Activated CD4-positive, alpha-beta T cell treated with anti-CD3 and anti-CD28 coated beads, Interleukin-2, amount 10 ng/mL, durations not matched to agents 24 days and 14 days (primary cell): ENCODE measurements at places on chromosomes 6 and 20. TPM values are rescaled to one million over a fixed set of nuclear protein-coding genes. Genes with fewer than 3 reads are reported as not detected.
A peak's percentile ranks its signal among the peaks of the same experiment; 100 is the strongest.

DNA sequence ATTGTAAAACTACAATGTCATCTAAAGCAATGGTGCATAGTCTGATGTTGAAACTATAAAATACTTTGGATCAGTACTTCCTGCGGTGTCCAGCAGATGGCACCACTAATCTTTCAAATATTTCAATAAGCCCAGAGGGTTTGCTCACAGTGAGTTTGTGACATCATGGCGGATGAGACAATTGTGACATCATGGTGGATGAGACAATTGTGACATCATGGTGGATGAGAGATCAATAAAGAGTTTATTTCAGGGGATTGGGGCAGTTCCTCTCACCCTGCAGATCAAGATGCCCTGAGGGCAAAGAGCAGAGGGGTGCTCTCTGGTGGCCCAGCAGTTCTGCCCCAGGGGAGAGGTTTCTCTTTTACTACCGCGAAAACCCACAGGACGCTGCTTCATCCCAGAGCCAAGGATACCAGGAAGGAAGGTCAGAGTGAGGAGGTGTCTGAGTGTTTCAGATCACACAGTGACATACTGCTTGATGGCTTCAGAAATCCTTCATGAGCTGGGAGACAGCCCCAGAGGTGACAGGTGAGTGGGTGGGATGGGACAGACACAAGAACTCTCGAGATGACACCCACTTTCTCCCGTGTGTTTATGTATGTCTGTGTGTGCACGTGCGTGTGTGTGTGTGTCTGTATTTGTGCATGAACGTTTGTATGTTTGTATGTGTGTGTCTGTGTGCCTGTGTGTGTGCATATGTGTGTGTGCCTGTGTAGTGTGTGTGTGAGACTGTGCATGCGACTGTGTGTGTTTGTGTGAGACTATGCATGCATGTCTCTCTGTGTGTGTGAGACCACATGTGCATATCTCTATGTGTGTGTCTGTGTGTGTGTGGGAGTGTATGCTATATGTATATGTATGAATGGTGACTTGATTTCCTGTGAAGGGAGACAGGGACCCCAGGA lies 7.3 kb upstream of the ULBP2 start:
- H3K27ac ChIP-seq: no peak overlapping the region
- H3K4me3 ChIP-seq: no peak overlapping the region
- H3K4me1 ChIP-seq: peaks cover 25% of the 10 kb centered on the region
- peaks cover 88% of the 10 kb centered on the region for H3K27me3 ChIP-seq
- DNase-seq: peak; percentile 92

The PLAGL1 gene
- 14.6 and 19.8 TPM in 2 replicates for total RNA-seq

The PPP1R14C gene
- 0.19 and 0.21 TPM in 2 replicates for total RNA-seq

DNA sequence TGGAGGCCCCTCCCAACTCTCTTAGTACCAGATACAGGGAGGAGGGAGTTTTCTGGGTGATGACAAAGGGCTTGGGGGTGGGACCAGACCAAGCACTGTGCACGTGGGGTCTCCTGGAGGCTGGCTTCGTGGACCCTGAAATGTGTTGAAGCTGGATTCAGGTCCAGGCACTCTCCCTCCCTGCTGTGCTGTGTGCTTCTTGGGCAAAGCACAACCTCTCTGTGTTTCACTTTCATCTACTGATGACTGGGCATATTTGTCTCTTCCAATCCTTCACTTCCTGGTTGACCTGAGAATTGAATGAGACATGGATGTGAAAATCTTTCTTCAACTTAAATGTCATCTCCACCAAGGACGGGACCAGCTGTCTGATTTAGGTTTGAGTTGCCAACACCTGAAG lies 14.5 kb upstream of the MLN start:
- no peak overlapping the region for H3K4me3 ChIP-seq
- no peak overlapping the region for H3K27ac ChIP-seq

The PDE7B gene
- 15.4 and 16.0 TPM in 2 replicates for total RNA-seq

GRCh38 chr6:14475306-14475705 lies 357.7 kb downstream of the CD83 start:
- peaks cover 8% of the 10 kb centered on the region for H3K4me1 ChIP-seq
- no peak overlapping the region for H3K4me3 ChIP-seq
- peak; percentile 12 for DNase-seq
- no peak overlapping the region for H3K27ac ChIP-seq

DNA sequence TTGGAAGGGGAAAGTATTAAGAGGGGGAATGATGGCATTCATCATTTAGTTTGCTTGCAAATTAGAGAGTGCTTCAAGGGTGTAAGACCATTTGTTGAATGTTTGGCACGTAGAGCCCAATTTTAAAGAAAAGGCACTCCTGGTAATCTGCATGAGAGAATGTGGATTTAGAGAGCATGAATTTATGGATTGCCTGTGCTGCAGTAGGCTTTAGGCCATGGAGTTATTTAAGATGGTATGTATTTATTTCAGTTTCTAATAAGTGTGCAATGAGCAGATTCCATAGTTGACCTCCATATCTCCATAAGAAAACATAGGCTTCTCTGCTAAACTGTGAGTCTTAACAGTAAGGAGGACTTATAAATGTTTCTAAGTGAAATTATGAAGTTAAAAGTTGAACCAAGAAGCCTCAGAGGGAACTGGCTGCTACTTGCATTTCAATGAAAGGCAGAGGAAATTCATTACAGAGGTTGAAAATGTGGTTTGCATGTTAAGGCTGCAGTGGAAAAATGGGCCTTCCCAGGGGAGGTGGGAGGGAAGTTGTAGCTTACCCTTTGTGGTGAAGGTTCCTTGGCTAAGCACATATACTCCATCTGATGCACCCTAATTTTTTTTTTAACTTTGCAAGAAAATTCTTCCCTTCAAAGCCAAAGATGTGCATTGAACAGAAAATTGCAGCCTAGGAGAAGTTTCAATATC lies 134.2 kb downstream of the CARMIL1 start:
- peaks cover 4% of the 10 kb centered on the region for H3K27me3 ChIP-seq
- no peak for DNase-seq
- peaks cover 28% of the 10 kb centered on the region for H3K4me1 ChIP-seq
- no peak overlapping the region for H3K4me3 ChIP-seq
- peaks cover 1% of the 10 kb centered on the region for H3K36me3 ChIP-seq

GRCh38 chr6:21970569-21971300 lies 326.1 kb downstream of the PRL start:
- no peaks in the 10 kb centered on the region for H3K4me1 ChIP-seq
- no peak for DNase-seq
- peaks cover 3% of the 10 kb centered on the region for H3K27me3 ChIP-seq
- H3K36me3 ChIP-seq: no peaks in the 10 kb centered on the region
- no peak overlapping the region for H3K4me3 ChIP-seq
- H3K27ac ChIP-seq: no peak overlapping the region

The CCN2 gene
- total RNA-seq: not detected in 2 replicates

GRCh38 chr6:30571075-30571761 lies at the start of gene ABCF1:
Gene ABCF1, plus strand, starts transcription at chr6:30571442. Its CDS starts 46 bp downstream, at chr6:30571488.
- H3K4me3 ChIP-seq: peak within 1 kb of the TSS; percentile 92
- peak within 1 kb of the TSS; percentile 99 for H3K27ac ChIP-seq
- peak; percentile 100 for DNase-seq

GRCh38 chr6:124977067-124977908 lies 15.1 kb downstream of the RNF217 start:
- H3K4me3 ChIP-seq: no peak overlapping the region
- no peak overlapping the region for H3K27ac ChIP-seq
- no peak for DNase-seq
- no peaks in the 10 kb centered on the region for H3K4me1 ChIP-seq

The HNF4A gene
- total RNA-seq: not detected in 2 replicates

The THBD gene
- total RNA-seq: not detected in 2 replicates

DNA sequence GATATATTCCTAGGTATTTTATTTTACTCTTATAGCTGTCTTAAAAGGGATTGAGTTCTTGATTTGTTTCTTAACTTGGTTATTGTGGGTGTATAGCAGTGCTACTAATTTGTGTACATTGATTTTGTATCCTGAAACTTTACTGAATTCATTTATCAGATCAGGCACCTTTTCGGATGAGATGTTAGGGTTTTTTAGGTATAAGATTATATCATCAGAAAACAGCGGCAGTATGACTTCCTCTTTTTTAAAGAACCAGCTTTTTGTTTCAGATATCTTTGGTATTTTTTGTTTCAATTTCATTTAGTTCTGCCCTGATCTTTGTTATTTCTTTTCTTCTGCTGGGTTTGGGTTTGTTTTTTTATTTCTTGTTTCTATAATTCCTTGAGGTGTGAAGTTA lies 382.4 kb upstream of the ADGRB3 start:
- H3K36me3 ChIP-seq: no peaks in the 10 kb centered on the region
- no peak for DNase-seq
- H3K4me1 ChIP-seq: no peaks in the 10 kb centered on the region
- no peak overlapping the region for H3K27ac ChIP-seq
- no peaks in the 10 kb centered on the region for H3K27me3 ChIP-seq

The NMBR gene
- not detected in 2 replicates for total RNA-seq

DNA sequence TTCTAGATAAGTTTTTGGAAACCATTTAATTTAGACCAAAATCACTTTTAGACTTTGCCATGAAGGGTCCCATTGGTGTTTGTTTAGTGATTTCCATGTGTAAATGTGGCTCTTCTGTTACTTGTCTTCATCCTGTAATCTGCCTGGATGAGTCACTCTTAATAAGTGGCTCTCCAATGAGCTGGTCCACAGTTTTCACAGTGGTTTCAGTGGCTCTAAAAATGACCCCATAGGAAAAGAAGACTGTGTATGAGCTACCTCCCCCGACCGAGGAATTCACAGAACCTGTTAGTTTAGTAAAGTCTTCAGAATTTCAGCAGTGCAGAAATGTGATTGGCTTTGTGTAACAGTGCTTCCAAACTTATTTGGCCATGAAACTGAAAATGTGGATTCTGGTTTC lies 492.0 kb upstream of the MARCKS start:
- no peak overlapping the region for H3K27ac ChIP-seq
- no peaks in the 10 kb centered on the region for H3K36me3 ChIP-seq
- no peaks in the 10 kb centered on the region for H3K4me1 ChIP-seq
- H3K4me3 ChIP-seq: no peak overlapping the region
- DNase-seq: no peak

DNA sequence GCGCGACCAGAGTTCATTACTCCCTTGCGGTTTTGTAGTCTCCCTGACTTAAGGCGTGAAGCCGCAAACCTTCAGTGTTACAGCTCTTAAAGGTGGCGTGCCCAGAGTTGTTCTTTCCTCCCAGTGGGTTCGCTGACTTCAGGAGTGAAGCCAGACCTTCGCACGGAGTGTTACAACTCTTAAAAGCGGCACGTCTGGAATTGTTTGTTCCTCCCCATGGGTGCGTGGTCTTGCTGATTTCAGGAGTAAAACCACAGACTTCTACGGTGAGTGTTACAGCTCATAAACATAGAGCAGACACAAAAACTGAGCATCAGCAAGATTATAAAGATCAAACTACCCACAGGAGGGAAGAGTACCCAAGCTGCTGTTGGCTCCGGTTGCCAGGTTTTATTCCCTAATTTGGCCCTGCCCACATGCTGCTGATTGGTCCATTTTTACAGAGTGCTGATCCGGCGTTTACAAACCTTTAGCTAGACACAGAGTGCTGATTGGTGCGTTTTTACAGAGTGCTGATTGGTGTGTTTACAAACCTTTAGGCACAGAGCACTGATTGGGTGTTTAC lies 10.4 kb downstream of the TMEM14C start:
- peaks cover 24% of the 10 kb centered on the region for H3K36me3 ChIP-seq
- DNase-seq: no peak
- no peak overlapping the region for H3K4me3 ChIP-seq
- H3K27me3 ChIP-seq: no peaks in the 10 kb centered on the region

DNA sequence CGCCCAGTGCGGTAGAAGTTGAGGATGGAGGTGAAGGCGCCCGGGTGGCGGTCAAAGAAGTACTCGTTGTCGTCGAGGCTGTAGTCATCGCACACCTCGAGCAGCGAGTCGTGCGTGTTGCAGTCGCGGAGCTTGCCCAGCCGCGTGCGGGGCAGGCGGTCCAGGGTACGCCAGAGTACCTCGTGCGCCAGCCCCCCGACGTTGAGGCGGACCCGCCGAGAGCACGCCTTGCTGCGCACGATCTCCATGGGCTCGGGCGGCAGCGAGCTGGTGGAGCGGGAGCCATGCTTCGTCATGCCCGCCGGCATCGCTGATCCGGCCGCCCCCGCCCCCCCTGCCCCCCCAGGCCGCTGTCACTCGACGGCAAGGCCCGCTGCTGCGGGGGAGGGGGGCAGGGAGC lies 295 bp downstream of the KCNB1 start:
- peaks cover 9% of the 10 kb centered on the region for H3K4me1 ChIP-seq
- no peak for DNase-seq
- no peak overlapping the region for H3K4me3 ChIP-seq
- peaks cover 2% of the 10 kb centered on the region for H3K36me3 ChIP-seq
- no peak overlapping the region for H3K27ac ChIP-seq

GRCh38 chr6:30263734-30264133 lies 50.5 kb upstream of the TRIM26 start:
- H3K4me1 ChIP-seq: peaks cover 5% of the 10 kb centered on the region
- no peak for DNase-seq
- H3K36me3 ChIP-seq: peaks cover 15% of the 10 kb centered on the region
- peaks cover 4% of the 10 kb centered on the region for H3K27me3 ChIP-seq
- no peak overlapping the region for H3K4me3 ChIP-seq

GRCh38 chr6:2748183-2748582 lies 2.5 kb downstream of the MYLK4 start:
- H3K27ac ChIP-seq: no peak overlapping the region
- no peaks in the 10 kb centered on the region for H3K36me3 ChIP-seq
- H3K4me3 ChIP-seq: no peak overlapping the region
- no peak for DNase-seq
- H3K4me1 ChIP-seq: peaks cover 3% of the 10 kb centered on the region

- H3K36me3 ChIP-seq: no peaks in the 10 kb centered on the region
- H3K4me1 ChIP-seq: no peaks in the 10 kb centered on the region
- no peaks in the 10 kb centered on the region for H3K27me3 ChIP-seq
- no peak overlapping the region for H3K4me3 ChIP-seq
- DNase-seq: no peak
- no peak overlapping the region for H3K27ac ChIP-seq
Measured at GRCh38 chr6:139701695-139702094, 327.2 kb upstream of the CITED2 start.

DNA sequence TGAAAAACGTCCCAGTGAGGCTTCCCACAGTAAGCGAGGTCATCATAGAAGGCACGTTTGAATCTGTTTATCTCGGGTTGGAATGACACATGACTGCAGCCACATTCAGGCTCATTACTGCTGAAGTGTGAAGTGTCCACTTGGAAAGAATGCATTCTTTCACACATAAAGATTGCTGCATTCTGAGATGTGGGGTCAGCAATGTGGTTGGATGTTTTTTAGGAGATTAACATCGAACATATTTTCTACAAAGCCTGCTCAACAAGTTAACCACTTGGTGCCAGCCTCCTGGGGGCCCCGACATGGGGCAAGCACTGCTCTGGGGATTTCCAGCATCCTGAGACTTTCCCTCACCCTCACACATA lies 79.9 kb downstream of the BMP6 start:
- H3K27ac ChIP-seq: no peak overlapping the region
- H3K4me1 ChIP-seq: no peaks in the 10 kb centered on the region
- no peak overlapping the region for H3K4me3 ChIP-seq
- DNase-seq: no peak

GRCh38 chr20:6123649-6124014 lies 802 bp upstream of the FERMT1 start:
- DNase-seq: no peak
- H3K36me3 ChIP-seq: no peaks in the 10 kb centered on the region
- H3K4me1 ChIP-seq: peaks cover 5% of the 10 kb centered on the region
- H3K4me3 ChIP-seq: peak overlapping the region; percentile 71
- peaks cover 43% of the 10 kb centered on the region for H3K27me3 ChIP-seq
